A549 treated with GW870086 at 1 μM for 4 hours (cell line): ENCODE measurements at places on chromosomes 1 and 21. TPM values are rescaled to one million over a fixed set of nuclear protein-coding genes. Genes with fewer than 3 reads are reported as not detected.

STXBP3 gene
- total RNA-seq = 16.1 to 27.7 TPM (median 19.3 TPM) in 5 replicates

ZP4 gene
- not detected in 5 replicates for total RNA-seq

SELL gene
- 0.08 to 1.5 TPM (median 0.17 TPM) in 5 replicates for total RNA-seq

TCHH gene
- total RNA-seq = 0.26 to 0.34 TPM (median 0.28 TPM) in 5 replicates

TMPRSS3 gene
- total RNA-seq = 0.13 to 0.45 TPM (median 0.18 TPM) in 5 replicates

NR5A2 gene
- 2.7 to 4.1 TPM (median 3.7 TPM) in 5 replicates for total RNA-seq

TMCO2 gene
- not detected in 5 replicates for total RNA-seq

S100A11 gene
- total RNA-seq = 1,851 to 2,064 TPM (median 1,907 TPM) in 5 replicates

GUCA2A gene
- total RNA-seq = not detected in 5 replicates

PTGFR gene
- not detected in 5 replicates for total RNA-seq

OVAAL gene
- total RNA-seq = 0.08 to 0.13 TPM (median 0.09 TPM) in 3 of 5 replicates, not detected in the others

LMX1A gene
- total RNA-seq = not detected in 5 replicates

CFHR1 gene
- total RNA-seq = 0.19 to 0.23 TPM in 2 of 5 replicates, not detected in the others

UTS2 gene
- total RNA-seq = not detected in 5 replicates

IL6R gene
- total RNA-seq = 20.4 to 27.1 TPM (median 25.7 TPM) in 5 replicates

BEST4 gene
- total RNA-seq = 0.17 to 0.53 TPM (median 0.37 TPM) in 5 replicates

PLA2G2A gene
- not detected in 5 replicates for total RNA-seq

HCRTR1 gene
- not detected in 5 replicates for total RNA-seq

TRAPPC3 gene
- total RNA-seq = 73.8 to 83.7 TPM (median 78.8 TPM) in 5 replicates

TMEM52 gene
- 0.65 to 0.80 TPM (median 0.74 TPM) in 5 replicates for total RNA-seq

NTNG1 gene
- total RNA-seq = not detected in 5 replicates

ADAMTSL4 gene
- total RNA-seq = 3.1 to 7.2 TPM (median 5.2 TPM) in 5 replicates

ADAMTS5 gene
- not detected in 5 replicates for total RNA-seq

SLFNL1 gene
- total RNA-seq = 0.07 TPM in 1 of 5 replicates, not detected in the others

TMEM51 gene
- total RNA-seq = 36.9 to 41.3 TPM (median 38.6 TPM) in 5 replicates

MRPS14 gene
- 17.3 to 26.5 TPM (median 26.1 TPM) in 5 replicates for total RNA-seq

FCGR1A gene
- not detected in 5 replicates for total RNA-seq

ABCA4 gene
- total RNA-seq = 0.06 to 0.54 TPM (median 0.30 TPM) in 5 replicates

SNX7 gene
- 22.7 to 38.0 TPM (median 26.5 TPM) in 5 replicates for total RNA-seq

PBX1 gene
- 13.3 to 17.2 TPM (median 14.6 TPM) in 5 replicates for total RNA-seq

RGS13 gene
- total RNA-seq = not detected in 5 replicates

ZMYM4 gene
- 7.8 to 13.2 TPM (median 12.5 TPM) in 5 replicates for total RNA-seq

CHI3L1 gene
- total RNA-seq = not detected in 5 replicates

PTBP2 gene
- 6.0 to 7.5 TPM (median 6.3 TPM) in 5 replicates for total RNA-seq

MSH4 gene
- not detected in 5 replicates for total RNA-seq

C1orf53 gene
- 3.6 to 8.5 TPM (median 5.8 TPM) in 5 replicates for total RNA-seq

SH2D1B gene
- total RNA-seq = 0.10 to 0.15 TPM (median 0.10 TPM) in 5 replicates

PLPP3 gene
- 16.6 to 19.2 TPM (median 17.5 TPM) in 5 replicates for total RNA-seq

RGS4 gene
- not detected in 5 replicates for total RNA-seq

PPM1J gene
- 0.89 to 1.6 TPM (median 0.99 TPM) in 5 replicates for total RNA-seq

SMPDL3B gene
- 1.3 to 2.3 TPM (median 1.5 TPM) in 5 replicates for total RNA-seq

MAN1C1 gene
- 0.17 to 0.61 TPM (median 0.23 TPM) in 5 replicates for total RNA-seq

RXFP4 gene
- not detected in 5 replicates for total RNA-seq

OR2M3 gene
- total RNA-seq = not detected in 5 replicates

A3GALT2 gene
- total RNA-seq = not detected in 5 replicates

CYP4B1 gene
- total RNA-seq = not detected in 5 replicates
